ENCODE measurements at places on chromosomes 12 and 14.

DNA sequence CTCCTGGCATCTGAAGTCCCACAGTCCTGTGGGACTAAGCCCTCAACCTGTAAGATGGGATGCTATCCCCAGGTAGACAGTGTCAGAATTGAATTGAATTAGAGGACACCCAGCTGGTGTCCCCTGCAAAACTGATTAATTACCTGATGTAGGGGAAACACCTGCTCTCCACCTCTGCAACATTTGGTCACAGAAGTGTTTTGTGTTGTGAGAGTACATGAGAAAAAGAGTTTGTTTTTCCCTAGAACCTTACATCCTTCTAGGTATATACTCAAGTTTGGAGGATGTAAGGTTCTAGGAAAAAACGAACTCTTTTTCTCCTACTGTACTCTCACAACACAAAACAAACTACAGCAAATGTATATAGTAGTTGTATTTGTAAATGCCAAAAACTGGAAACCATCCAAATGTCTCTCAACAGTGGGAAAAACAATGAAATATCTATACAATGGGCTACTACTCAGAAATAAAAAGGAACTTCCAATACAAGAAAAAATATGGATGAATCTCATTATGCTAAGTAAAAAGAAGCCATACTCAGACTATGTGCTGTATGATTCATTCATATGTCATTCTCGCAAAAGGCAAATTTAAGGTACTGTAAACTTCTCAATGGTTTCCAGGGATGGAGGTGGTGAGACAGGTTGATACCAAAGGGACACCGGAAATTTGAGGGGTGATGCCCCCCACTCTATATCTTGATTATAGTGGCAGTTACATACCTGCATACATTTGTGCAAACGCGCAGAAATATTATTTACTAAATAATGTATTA lies 160.7 kb downstream of the MED13L start:
- no peak for DNase-seq

- no peak for DNase-seq
These were observed 74.6 kb upstream of the OSBPL8 start for GRCh38 chr12:76634133-76634532.

- no peak for DNase-seq
These were observed 619.6 kb downstream of the FSCB start for GRCh38 chr14:43887523-43887922.

GRCh38 chr12:9692909-9693308 lies 23.4 kb downstream of the CLEC2D start:
- no peak for DNase-seq

DNA sequence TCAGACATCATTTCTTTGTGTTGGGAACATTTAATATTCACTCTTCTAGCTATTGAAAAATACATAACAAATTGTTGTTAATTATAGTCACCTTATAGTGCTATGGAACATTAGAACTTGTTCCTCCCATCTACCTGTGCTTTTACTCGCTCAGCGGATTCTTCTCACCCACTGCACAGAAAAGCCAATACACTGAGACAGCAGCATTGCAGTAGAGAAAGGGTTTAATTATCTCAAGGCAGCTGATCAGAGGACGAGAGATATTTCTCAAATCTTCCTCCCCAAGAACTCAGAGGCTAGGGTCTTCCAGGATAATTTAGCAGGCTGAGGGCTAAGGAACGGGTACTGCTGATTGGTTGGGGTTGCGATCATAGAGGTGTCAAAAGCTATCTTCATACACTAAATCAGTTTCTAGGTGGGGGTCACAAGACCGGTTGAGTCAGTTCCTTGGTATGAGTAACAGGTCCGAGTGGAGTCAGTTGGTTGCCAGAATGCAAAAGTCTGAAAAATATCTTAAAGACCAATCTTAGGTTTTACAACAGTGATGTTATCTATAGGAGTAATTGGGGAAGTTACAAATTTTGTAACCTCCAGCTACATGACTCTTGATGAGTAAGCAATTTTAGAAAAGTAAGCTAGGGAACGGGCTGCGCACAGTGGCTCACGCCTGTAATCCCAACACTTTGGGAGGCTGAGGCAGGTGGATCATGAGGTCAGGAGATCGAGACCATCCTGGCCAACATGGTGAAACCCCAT lies 173.1 kb downstream of the FBXL14 start:
- no peak for DNase-seq

GRCh38 chr12:65640489-65640901 lies 183.8 kb upstream of the HMGA2 start:
- DNase-seq, result peak; percentile 90

- no peak for DNase-seq
These were observed 296.2 kb downstream of the GPHN start for GRCh38 chr14:66804141-66804540.

GRCh38 chr14:38547961-38548490 lies 292.1 kb upstream of the CLEC14A start:
- DNase-seq, result no peak

GRCh38 chr12:67220065-67220464 lies 49.1 kb upstream of the CAND1 start:
- DNase-seq, result peak; percentile 4

DNA sequence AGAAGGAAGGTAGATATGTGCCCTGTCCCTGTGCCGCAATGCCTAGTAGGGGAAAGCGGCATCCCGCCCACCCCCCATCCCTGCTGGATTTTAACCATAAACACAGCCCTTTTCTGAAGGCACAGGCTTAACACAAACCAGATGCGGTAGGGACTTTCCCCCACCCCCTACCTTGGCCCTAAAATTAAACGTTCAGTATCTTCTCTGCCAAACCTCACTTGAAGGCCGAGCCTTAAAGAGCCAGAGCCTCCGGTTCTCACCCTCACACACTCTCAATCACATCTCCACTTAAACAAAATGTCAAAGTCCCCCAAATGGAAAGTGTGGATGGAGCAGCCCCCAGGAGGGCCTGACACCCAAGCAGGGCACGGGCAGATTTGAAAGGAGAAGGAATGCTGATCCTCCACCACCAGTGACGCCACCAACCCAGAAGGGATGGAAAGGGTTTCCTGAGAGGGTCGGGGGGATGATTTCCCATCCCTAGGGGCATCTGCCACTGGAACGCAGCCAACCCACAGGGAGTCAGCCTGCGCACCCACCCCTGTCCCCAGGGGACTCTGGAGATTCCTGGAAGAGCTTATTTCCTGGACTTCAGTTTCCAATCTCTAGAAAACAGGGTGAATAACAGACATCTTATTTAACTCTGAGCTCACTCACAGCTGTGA lies 26.4 kb downstream of the ACTN1 start:
- DNase-seq, result peak; percentile 92

DNA sequence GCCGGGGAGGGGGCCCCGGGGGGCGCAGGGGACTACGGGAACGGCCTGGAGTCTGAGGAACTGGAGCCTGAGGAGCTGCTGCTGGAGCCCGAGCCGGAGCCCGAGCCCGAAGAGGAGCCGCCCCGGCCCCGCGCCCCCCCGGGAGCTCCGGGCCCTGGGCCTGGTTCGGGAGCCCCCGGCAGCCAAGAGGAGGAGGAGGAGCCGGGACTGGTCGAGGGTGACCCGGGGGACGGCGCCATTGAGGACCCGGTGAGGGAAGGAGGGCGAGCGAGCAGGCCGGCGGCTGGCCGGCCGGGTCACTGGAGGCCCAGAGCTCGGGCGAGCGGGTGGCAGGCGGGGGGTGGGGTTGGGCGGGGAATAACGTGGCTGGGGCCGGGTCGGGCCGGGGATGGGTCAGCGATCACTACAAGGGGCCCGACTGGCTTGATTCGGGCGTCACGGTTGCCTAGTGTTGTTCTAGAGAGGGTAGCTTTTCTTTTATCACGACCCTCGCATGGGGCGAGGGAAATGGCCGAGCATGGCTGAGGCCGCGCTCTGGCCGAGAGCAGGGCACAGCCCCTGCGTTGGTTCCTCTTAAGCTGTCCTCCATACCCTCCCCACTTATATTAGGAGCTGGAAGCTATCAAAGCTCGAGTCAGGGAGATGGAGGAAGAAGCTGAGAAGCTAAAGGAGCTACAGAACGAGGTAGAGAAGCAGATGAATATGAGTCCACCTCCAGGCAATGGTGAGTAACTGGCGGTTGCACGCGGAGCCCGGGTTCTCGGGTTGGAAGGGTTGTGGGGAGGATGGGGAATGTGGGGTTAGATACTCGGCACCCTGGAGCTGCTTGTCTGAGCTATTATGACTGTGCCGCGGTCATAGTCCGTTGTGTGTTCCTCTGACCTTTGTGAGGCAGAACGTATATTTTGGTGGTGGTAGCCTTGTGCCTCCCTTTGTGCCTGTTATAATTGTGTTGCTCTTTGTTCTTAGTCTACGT lies 603 bp downstream of the PABPN1 start:
- peak; percentile 48 for DNase-seq

GRCh38 chr12:12542964-12543363 lies 19.7 kb downstream of the DUSP16 start:
- no peak for DNase-seq

GRCh38 chr12:133145981-133146380 lies 15.6 kb downstream of the ZNF10 start:
- DNase-seq, result no peak

GRCh38 chr12:13957576-13957975 lies 23.8 kb downstream of the GRIN2B start:
- no peak for DNase-seq

DNA sequence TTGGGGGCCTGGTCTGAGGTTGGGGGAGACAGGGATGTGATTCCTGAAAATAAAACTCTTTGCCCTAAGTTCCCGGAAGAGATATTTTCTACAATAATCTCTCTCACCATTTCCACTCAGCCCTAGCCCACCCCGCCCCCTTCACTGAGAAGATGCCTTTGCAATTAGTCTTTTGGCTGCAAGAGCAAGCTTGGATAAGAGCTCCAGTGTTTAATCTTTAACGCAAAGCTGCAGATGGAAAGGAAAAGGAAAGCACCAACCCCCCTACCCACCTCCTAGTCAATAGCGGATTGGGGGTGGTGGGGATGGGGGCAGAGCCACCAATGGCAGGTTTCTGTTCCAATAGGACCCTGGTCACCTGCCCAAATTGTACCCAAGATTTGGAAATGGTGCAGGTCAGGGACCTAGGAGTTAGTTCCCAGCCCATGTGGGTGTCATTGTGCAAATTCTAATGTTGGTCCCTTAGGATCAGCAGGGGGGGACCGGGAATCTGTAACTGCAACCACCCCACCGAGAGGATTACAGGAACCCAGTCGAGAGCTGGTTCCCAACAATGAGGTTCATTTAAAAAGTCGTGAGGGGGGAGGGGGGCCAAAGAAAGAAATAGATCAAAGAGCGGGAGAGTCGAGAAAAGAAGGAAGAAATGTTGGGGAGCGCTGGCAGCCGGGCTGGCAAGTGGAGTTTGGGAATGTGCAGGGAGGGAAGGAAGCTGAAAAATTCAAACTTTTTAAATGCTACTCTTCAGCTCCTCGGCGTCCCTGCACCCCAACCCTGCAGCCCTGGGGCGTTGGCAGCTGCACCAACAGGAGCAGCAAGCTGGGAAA lies 1.6 kb downstream of the ZFP36L1 start:
- DNase-seq, result peak; percentile 54

GRCh38 chr14:32258336-32258993 lies 55.4 kb upstream of the RNU6-8 start:
- no peak for DNase-seq

DNA sequence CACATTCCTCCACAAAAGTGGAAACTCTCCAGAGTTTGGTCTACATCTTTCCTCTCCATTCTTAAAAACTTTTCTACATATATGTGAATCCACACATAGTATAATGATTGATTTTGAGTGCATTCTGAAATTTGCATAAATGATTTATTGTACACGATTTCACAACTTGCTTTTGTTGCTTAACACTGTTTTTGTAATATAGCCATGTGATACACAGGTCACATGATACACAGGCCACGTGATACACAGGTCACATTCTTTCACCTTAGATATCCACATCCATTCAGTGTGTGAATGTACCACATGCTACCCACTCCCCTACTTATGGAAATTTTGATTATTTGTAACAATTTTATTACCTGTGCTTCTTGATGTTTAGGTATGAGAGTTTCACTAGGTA lies 319.1 kb downstream of the ZFP36L1 start:
- no peak for DNase-seq

DNA sequence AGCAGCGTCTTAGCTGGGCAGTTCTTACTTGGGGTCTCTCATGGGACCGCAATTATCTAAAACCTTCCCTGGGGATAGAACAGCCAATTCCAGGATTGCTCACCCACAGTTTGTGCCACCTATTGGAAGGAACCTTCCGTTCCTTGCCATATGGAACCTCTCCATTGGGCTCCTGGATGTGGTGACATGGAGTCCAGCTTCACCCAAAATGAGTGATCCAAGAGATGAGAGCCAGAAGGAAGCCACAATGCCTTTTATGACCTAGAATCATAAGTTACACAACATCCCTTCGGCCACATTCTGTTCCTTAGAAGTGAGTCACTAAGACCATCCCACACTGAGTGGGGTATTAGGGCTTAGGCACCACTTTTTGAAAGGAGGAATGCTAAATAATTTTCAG lies 164.4 kb downstream of the FBXL14 start:
- peak; percentile 86 for DNase-seq

GRCh38 chr14:77377502-77377844 lies 294 bp downstream of the SAMD15 start:
- DNase-seq, result no peak

- no peak for DNase-seq
These were observed at the start of gene PTGDR for GRCh38 chr14:52267501-52268278. PTGDR (plus strand) TSS chr14:52267698; CDS start chr14:52267815, 117 bp downstream.
